Thoracic aorta (tissue), 2 donors: ENCODE measurements at places on chromosomes 12 and 14.

DNA sequence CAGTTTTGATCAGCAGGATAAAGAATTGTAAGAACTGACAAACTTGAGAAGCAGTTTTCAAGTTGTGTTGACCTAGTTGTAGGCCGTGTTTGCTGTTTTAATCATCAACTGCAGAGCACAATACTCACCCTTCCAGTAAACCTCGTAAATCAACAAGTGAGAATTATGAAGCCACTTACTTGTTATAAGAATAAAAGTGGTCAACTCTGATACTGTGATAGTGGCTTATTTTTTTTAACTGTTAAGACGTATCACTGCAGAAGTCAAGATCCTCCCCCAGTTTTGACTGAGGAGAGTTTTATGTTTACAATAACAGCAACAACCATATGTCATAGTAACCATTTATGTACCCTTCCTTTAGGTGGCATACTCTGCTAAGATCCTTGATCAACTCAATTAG lies 100.8 kb upstream of the DACT1 start:
- no peak for DNase-seq

- no peak for DNase-seq
Measured at GRCh38 chr14:32480337-32480736, 151.2 kb downstream of the AKAP6 start.

DNA sequence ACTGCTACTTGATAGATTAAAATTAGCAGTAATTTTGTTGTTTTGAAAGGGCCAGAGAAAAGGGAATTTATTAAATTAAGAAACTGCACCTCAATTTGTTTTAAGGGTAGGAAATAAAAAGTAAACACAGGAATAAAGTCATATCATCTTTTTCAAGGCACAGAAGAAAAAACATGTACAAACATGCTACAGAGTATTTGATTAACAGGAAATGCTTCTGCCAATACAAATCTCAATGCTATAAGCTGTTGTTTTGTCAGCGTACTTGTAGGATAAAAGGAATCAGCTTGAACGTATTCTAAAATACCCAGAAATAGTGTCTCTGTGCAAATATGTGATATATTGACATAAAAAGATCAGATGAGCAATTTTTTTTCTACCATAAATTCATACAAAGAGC lies 474.0 kb upstream of the MGAT4C start:
- no peak for DNase-seq

DNA sequence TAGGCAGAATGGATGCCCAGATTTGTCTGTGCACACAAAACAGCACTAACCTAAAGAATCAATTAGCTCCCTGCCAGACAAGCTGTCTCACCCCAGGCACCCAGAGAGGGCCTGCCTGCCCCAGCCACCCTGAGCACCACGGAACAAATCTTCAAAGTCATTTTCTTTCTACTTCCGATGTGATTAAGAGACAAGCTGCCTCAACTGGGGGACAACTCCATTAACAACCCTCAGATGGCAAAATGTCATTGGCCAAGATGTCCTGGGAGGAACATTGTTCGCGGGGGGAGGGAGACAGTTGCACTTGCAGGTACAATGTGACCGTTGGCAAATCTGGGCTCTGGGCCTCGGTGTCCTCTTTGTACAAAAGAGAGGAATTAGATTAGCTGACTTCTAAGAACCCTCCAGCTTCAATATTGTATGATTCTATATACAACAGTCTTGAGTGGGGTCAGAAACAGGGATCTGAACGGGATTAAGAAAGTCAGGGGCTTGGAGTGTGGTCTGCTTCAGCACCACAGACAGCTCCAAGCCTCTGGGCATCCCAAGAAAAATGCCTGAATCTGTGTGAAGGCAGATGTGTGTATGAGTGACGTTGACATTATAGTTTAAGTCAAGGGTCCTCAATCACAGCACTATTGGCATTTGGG lies 42.8 kb upstream of the CMKLR1 start:
- no peak for DNase-seq

DNA sequence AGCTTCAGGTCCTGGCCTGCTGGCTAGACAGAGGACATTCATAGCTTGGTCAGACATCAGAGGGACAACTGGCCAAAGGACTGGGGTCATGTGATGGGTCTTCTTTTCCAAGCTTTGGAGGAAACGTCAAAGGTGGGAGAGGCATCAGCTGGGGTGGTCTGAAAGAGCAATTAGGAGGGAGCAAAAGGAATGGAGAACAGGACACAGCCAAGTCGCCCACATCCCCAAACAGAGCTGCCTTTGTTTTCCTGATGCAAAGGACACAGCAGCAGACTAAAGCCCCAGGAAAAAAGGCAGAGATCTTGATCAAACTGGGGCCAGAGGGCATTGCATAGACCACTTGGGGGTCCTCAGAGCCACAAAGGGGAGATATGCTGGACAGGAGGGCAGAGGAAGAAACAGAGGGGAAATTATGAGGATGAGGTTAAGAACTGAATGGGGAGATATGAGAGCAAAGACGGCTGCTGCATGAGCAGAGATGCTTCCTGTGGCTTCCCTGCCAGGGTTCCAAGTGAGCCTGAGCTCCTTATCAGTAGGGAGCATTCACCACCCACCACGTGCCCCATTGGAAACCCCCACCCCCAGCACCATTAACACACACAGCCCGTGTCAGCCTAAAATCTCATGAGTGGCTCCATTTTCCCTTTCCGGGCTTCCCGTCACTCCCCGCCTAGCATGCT lies 62.4 kb downstream of the ANO2 start:
- DNase-seq, result no peak

GRCh38 chr12:6605421-6606330 lies 1.5 kb downstream of the CHD4 start:
- no peak for DNase-seq

GRCh38 chr12:51246254-51246853 lies 7.7 kb downstream of the DAZAP2 start:
- DNase-seq, result no peak

- no peak for DNase-seq
Measured at GRCh38 chr12:100591979-100592378, 18.5 kb downstream of the GAS2L3 start.

DNA sequence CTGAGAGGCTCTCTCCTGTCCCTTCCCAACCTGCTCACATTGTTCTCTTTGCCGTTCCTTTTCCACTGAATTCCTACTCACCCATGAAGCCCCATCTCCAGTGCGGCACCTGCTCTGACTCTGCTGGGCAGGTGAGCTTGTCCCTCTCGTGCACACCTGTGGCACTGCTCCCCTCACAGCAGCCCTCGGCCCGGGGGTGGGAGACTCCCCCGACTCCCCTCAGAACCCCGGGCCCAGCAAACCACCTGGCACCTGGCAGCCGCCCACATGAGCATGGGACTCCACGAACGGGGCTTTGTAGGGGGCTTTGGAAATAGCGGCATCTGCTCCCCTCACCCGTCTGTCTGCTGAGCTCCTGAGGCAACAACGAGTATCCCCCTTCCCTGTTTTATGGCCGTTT lies 162.4 kb upstream of the PRMT8 start:
- no peak for DNase-seq

DNA sequence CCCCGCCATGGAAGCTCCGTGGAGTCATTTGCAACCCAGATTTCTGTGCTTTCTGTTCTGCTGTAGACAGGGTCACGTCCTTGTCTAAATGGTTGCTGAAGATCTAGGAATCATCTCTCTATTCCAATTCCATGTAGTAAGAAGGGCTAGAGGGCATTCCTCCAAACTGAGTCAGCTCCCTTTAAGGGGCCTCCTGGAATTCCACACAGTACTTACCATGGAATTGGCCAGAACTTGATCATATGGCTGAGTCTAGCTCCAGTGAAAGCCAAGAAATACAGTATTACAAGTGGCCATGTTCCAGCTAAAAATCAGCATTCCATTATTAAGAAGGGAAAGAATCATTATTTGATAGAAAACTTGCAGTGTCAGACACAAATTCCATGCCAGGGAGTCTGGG lies 171.9 kb downstream of the PRKCH start:
- no peak for DNase-seq

DNA sequence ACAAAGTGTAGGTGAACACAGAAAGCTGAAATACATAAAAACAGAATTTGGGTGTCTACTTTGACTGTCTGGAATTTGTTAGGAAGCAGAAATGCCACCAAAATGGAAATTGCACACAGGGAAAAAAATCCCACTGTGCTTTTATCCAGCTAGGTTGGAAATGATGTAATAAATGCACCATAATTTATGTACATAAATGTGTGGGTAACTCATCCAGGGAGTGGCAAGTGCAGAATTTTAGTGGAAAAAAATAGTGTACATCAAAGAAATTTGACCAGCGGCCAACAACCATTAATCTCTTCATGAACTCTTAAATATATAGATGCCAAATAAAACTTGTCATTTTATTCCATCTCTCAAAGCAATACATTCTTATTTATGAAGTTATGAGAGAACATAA lies 105.6 kb downstream of the LLPH start:
- no peak for DNase-seq

GRCh38 chr12:8080120-8080519 lies 2.0 kb upstream of the NECAP1 start:
- no peak for DNase-seq

GRCh38 chr14:68229423-68230100 lies 410.0 kb downstream of the RAD51B start:
- DNase-seq, result no peak

- no peak for DNase-seq
Measured at GRCh38 chr14:89215114-89215513, 201.9 kb downstream of the FOXN3 start.

DNA sequence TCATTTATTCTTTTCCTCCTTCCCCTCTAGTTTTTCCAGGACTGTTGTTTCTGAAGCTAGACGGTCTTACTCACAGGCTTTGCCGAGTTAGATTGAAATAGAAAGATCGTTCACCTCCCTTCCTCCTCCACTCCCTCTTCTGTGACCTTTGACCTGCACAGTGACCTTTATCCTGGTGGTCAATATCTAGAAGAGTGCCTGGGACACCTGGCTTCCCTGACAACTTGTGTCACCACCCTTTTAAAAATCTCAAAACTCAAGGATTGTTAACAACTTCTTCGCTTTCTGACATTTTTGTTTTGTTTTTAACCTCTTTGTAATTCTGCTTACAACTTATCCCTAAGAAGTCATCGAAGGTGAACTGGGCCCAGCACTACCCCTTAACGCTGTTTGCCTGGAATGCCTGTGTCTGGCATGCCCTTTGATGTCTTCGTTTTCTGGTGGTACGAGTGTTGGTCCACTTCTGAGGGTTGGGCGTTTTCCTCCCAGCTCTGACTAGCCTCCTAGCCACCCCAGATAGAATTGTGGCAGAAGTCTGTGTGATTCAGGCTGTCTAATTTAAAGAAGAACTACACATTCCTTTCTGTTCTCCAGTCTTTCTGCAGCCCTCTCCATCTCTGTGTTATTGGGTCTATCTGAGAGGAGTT lies 2.8 kb upstream of the KRT75 start:
- no peak for DNase-seq

DNA sequence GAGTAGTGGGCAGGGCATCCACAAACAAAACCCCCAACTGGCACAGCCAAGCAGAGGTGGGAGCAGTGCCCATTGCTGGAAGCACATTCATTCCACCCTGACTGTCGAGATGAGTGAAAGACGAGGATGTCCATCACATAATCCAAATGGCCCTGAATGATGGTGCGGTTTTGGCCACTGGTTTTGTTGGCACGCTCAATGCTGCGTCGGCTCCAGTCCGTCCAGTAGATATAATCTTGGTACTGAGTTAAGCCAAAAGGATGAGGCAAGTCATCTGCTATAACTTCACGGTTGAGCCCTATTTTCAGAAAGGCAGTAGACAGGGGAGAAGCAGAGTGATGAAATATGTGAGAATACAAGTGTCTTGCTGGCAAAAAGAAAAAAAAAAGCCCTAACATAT lies 88.1 kb downstream of the BCL2L14 start:
- no peak for DNase-seq

- DNase-seq, result no peak
Measured at GRCh38 chr12:52523824-52524223, 3.6 kb upstream of the KRT5 start.

- no peak for DNase-seq
Measured at GRCh38 chr12:77384941-77385340, 319.6 kb upstream of the E2F7 start.

- DNase-seq, result no peak
Measured at GRCh38 chr14:76977793-76978720, 50.5 kb downstream of the IRF2BPL start.

DNA sequence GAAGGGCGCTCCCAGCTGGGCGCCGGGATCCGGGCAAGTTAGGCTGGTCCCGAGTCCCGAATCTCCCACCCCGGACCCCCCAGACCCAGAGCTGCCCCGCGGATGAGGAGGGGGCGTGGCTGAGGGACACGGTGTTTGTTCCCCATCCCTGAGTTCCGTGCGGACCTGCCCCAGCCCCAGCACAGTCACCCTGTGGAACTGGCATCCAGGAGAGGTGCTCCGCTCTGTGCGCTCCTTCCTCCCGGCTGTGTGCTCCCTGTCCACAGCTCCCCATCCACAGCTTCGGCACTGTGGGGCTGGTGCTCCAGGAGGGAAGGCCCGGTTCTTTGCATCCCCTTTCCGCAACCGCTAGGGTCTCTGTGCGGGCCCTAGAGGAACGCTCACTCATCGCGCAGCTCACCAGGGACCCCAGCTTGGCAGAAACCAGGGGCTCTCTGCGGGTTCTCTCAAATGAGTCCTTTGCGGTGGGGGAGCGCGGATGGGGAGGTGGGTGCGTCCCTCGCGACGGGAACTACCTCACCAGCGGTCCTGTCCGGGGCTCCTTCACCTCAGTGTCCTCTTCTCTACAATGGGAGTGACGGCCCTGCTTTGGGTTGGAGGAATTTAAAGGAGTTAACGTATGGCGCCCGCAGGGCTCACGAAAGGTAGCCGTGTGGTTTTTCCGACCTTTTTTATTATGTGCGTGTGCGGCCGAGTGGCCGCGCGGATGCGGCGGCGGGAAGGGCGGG lies 845 bp downstream of the TMEM132C start:
- no peak for DNase-seq

- DNase-seq, result no peak
Measured at GRCh38 chr14:72714094-72714493, 179.8 kb downstream of the DPF3 start.

- DNase-seq, result no peak
Measured at GRCh38 chr14:36519431-36520321, at the start of gene NKX2-1. Gene NKX2-1, minus strand, starts transcription at chr14:36520232. Its CDS starts 103 bp downstream, at chr14:36520129.

- DNase-seq, result no peak
Measured at GRCh38 chr12:88258396-88258795, 116.3 kb downstream of the TMTC3 start.

- no peak for DNase-seq
Measured at GRCh38 chr14:105887692-105888091, 361.3 kb downstream of the TMEM121 start.

GRCh38 chr12:2794191-2794735 lies 507 bp upstream of the FKBP4 start:
- no peak for DNase-seq

GRCh38 chr14:32774214-32774613 lies 164.5 kb upstream of the NPAS3 start:
- no peak for DNase-seq

GRCh38 chr12:47190271-47190750 lies 110.6 kb upstream of the AMIGO2 start:
- DNase-seq, result no peak

DNA sequence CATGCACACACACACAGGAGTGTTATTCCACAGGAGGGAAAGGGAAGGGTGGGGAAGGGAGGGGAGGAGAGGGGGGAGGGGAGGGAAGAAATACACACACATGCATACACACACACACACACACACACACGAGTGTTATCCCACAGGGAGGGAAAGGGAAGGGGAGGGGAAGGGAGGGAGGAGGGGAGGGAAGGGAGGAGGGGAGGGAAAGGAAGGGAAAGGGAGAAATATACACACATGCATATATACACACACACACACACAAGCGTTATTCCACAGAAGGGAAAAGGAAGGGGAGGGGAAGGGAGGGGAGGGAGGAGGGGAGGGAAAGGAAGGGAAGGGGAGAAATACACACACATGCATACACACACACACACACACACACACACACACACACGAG lies 19.6 kb upstream of the FBRSL1 start:
- DNase-seq, result no peak

- DNase-seq, result no peak
Measured at GRCh38 chr12:71652656-71653055, 11.0 kb downstream of the ZFC3H1 start.
